ENCODE measurements at places on chromosomes 1 and 21.

DNA sequence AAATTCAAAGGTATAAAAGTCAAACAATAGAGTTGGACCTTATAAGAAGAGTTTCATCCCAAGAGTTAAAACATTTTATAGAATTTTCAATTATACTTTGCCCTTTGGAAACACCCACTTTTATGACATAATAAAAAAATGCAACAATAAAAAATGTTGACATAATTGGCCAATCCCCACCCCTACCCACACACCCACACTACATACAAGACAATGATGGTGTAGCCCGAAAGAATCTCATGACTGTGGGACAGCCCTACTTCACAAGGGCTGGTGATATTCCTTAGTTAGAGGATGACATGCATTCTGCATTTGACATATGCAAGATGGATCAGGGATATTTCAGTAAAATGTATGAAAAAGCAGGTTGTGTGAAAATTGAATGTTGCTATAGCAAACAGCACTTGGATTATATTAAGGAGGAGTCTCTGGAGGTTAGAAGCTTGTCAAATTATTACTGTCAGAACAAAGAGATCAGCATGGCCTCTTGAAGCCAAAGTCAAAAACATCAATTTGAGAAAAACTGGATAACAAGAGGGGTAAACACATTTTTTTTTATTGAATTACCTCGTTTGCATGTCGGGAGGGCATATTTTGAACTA, 133.0 kb upstream of the SAMSN1 start:
- no peak for DNase-seq

GRCh38 chr21:31201548-31201947, 142.5 kb downstream of the TIAM1 start:
- no peak for DNase-seq

GRCh38 chr1:219488275-219488674, 124.6 kb downstream of the ZC3H11B start:
- no peak for DNase-seq

DNA sequence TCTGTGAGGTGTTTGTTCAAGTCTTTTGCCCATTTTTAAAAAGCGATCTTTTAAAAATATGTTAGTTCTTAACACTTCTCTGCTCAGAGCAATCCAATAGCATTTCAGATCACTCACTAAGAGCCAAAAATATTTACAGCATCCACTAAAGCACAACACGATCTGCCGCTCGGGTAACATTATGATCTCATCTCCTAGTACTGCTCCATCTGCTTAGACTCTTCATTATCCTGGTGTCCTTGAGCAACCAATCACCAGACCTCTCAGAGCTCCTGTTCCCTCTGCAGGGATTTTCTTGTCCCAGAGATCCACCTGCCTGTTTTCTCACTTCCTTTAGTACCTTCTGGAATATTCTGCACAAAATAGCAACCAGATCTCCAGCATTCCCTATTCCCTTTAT, 235.3 kb upstream of the ESRRG start:
- no peak for DNase-seq

All from coronary artery (tissue), 2 donors.